Stimulated activated effector memory CD8-positive, alpha-beta T cell treated with anti-CD3 and anti-CD28 coated beads, Interleukin-12 subunit alpha, Interleukin-12 subunit beta, amount 100 ng/mL, for 72 hours (primary cell): ENCODE measurements at places on chromosomes 11 and 22.
A peak's percentile ranks its signal among the peaks of the same experiment; 100 is the strongest.

DNA sequence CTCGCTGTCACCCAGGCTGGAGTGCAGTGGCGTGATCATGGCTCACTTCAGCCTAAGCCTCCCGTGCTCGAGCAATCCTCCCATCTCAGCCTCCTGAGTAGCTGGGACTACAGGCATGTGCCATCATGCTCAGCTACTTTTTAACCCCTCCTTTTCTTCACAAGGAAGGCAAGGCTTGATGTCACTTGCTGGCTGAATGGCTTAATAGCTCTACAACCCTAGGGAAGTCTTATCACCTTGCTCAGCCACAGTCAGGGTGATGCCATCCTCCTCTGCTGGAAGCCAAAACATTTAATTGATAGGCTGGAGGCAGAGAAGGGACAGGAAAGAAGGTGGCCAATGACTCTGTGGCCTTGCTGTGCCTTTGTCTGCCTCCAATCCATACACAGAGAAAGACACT, 131.9 kb downstream of the MED15 start:
- no peak for DNase-seq

- no peak for DNase-seq
Measured at GRCh38 chr22:32967386-32968101, 90.6 kb downstream of the SYN3 start.

GRCh38 chr11:110003426-110003825, 89.8 kb upstream of the ZC3H12C start:
- DNase-seq = no peak

DNA sequence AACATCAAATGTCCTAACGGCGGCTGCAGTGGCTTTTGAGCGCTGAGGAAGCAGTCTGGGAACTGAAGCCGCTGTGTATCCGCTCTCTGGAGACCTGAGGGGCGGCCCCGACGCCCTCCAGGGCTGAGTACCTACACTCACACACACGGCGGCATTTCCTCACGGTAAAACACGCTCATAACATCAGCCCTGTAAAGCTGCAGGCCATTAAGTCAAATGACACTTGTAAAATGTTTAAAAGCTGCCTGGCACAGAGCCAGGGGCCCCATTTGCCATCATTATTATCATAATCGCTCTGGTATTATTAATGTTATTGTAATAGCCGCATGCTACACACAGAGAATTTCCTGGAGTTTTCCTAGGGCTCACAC, 5.1 kb downstream of the CARS1 start:
- no peak for DNase-seq

DNA sequence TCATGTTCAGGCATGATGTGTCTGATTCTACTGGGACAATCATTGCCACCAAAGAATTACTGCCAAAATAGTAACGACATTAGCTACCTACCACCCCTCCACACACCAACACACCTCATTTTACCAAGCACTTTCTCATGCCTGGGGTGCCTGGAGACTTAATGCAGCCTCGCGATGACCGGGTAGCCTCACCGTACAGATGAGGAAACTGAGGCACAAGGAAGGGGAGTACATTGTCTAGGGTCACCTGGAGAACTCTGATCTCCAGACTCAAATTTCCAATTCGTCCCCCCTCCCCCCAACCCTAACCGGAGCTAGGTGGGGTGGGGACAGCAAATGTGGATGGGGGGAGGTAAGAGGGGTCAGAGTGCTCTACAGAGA, 2.7 kb upstream of the RTN4RL2 start:
- DNase-seq = no peak

GRCh38 chr11:86497310-86497709, 122.6 kb downstream of the CCDC81 start:
- no peak for DNase-seq

DNA sequence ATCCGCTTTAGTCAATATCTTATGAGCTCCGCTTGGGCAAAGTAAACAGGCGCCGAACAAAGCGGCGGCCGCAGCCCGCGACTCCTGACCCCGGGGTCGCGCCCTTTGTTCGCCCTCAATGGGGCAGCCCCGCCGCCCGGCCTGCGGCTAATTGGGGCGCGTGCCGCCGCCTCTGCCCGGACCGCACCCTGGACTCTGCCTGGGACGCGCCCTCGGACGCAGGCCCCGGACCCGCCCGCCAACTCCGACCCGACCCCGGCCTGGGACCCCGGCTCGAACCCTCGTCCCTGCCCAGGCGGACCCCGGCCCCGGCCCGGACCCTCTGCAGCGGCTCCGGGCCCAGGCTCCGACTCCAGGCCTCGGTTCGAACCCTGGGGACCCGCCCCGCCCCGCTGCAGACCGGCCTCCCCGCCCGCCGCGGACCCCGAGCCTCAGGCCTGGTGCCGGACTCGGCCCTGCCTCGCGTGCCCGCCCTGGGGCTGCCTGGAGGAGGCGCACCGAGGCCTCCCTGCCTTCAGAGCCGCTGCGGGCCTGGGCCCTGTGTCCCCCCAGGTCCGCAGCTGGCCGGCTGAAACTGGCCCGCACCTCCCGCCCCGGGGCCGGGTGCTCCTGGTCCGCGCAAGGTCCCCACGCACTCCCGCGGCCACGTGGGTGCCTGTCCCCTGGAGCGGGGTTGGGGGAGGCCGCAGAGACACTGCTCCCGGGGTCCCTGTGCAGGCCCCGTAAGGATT, 84.7 kb upstream of the WNT7B start:
- no peak for DNase-seq

GRCh38 chr22:39959640-39960447, at the start of gene TMA7B:
TSS of gene TMA7B (plus strand) at chr22:39960397. CDS start at chr22:39964375, 3,978 bp downstream.
- no peak for DNase-seq

GRCh38 chr11:123055191-123055901, 6.6 kb downstream of the HSPA8 start:
- DNase-seq = no peak

DNA sequence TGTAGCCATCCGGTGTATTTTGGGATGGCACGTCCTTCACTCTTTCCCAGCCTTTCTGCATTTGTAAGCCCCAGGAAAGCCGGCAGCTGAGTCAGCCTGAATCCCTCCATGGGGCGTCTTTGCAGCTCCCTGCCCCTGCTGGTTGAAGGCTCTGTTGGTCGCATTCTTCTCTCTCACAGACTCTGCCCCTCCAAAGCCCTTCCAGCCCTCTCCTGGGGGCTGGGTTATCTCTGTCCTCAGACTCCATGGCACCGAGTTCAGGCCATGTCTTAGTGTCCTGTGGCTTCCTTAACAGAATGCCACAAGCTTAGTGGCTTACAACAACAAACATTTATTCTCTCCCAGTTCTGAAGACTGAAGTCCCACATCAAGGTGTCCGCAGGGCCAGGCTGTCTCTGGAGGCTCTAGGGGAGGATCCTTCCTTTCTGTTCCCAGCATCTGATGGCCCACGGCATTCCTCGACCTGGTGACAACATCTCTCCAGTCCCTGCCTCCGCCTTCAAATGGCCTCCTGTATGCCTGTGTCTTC, 62.2 kb downstream of the BCR start:
- DNase-seq = no peak

DNA sequence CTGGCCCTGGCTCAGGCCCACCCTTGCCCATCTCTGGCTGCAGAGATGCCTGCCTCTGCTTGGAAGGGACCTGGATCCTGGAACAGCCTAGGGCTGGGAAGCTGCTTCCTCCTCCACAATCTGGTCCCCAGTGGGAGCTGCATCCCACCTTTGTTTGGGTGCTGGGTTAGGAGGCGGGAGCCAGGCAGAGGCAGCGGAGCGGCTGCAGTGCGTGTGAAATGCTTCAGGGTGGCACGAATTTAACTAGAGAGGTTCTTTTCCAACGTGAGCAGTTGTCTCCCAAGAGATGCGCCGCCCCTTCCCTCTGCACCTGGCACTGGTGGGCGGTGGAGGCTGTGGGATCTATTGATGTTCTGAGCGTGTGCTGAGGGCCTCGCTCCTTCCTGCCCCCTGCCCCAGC, 31.6 kb downstream of the BRSK2 start:
- DNase-seq = no peak

- no peak for DNase-seq
Measured at GRCh38 chr22:30047364-30047738, 32.9 kb upstream of the HORMAD2 start.

- no peak for DNase-seq
Measured at GRCh38 chr11:46293641-46294103, 16.2 kb downstream of the CREB3L1 start.

DNA sequence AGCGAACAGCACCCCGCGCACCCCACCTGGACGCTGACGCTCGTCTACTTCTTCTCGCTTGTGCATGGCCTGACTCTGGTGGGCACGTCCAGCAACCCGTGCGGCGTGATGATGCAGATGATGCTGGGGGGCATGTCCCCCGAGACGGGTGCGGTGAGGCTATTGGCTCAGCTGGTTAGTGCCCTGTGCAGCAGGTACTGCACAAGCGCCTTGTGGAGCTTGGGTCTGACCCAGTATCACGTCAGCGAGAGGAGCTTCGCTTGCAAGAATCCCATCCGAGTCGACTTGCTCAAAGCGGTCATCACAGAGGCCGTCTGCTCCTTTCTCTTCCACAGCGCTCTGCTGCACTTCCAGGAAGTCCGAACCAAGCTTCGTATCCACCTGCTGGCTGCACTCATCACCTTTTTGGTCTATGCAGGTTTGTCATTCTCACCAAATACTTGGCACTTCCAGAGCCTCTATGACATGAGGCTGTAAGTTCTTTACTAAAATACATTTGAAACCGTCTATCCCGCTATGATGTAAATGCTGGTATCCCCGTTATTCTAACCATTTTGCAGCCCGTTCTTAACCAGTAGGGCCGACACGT, 535 bp downstream of the AQP11 start:
- DNase-seq = no peak

GRCh38 chr11:14357881-14358728, 878 bp downstream of the RRAS2 start:
- peak; percentile 23 for DNase-seq

- DNase-seq = no peak
Measured at GRCh38 chr11:30342736-30343166, 19.8 kb downstream of the ARL14EP start.

- DNase-seq = no peak
Measured at GRCh38 chr11:117597071-117597470, 199.9 kb downstream of the DSCAML1 start.

DNA sequence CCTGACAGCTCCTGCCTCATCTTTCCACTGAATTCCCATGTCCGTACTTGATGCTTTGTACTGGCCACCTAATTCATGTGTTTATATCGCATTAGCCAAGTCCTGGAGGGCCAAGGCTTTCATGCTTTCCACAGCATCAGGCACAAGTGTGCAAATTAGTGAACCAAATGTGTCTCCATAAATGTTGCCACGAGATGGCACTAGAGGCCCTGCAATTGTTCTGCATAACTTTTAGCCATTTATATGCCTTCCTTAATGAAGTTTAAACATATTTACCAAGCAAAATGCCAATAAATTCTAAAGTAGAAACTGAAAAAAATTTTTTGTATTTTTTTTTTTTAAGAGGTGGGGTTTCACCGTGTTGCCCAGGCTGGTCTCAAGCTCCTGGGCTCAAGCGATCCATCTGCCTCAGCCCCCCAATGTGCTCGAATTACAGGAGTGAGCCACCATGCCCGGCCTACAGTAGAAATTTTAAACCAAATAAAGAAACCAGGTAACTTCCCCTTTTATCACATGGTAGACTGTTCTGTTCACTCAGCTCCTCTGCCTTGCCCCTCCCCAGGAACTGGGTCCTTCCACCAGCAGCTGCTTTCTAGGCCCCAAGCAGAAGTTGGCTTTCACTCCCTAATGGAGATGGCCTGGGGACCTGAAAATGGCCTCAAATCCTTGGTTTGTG, 20.8 kb upstream of the IL18BP start:
- peak; percentile 69 for DNase-seq

DNA sequence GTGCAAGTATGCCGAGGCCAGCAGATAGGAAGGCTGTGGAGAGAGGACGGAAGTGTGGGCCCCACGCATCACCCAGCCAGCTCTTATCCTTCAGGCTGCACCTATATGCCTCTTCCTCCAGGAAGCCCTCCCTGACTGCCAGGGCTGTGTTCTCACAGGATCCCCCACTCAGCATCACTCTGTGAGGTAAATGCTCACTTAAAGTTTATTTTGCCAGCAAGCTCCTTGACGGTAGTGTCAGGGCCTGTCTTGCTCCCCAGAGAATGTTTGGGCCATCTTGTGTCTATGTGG, 4.4 kb downstream of the TBX10 start:
- no peak for DNase-seq

DNA sequence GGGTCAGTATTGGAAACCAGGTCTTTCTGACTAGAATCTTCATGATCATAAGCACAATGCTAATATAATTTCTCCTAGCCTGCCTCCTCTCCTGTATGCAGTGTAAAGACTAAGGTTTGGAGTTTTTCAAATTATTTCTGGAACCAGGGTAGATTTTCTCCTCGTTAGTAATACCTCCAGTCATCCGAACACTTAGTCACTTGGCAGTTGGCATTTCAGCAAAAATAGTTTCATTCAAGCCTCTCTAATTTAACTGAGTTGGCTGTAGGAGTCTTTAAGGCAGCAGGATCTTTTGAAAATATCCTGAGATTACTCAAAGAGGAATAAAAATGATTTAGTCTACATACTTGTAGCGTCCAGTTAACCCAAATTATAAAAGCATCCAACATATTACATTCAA, 6.3 kb downstream of the TYR start:
- no peak for DNase-seq

GRCh38 chr11:58513747-58514367, 6.0 kb upstream of the OR5B21 start:
- DNase-seq = no peak

DNA sequence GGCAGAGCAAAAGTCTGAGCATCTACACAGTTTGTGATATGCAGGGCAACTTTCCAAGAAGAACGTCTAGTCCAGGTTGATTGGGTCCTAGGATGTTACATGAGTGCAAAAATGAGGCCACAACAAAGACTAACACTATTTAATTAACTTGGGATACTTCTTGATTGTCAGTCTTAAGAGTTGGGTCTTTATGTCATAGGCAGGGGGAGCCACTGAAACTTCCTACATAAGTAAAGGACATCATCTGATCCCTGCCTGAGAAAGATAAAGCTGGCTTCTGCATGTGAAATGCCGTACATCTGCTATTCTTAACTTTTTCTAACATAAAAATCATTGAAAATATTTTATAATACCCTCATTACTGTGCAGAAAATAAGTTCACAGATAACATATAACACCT, 525.5 kb downstream of the NTM start:
- DNase-seq = no peak
